ENCODE measurements at places on chromosomes 2 and 18. TPM values are rescaled to one million over a fixed set of nuclear protein-coding genes. Genes with fewer than 3 reads are reported as not detected.

DNA sequence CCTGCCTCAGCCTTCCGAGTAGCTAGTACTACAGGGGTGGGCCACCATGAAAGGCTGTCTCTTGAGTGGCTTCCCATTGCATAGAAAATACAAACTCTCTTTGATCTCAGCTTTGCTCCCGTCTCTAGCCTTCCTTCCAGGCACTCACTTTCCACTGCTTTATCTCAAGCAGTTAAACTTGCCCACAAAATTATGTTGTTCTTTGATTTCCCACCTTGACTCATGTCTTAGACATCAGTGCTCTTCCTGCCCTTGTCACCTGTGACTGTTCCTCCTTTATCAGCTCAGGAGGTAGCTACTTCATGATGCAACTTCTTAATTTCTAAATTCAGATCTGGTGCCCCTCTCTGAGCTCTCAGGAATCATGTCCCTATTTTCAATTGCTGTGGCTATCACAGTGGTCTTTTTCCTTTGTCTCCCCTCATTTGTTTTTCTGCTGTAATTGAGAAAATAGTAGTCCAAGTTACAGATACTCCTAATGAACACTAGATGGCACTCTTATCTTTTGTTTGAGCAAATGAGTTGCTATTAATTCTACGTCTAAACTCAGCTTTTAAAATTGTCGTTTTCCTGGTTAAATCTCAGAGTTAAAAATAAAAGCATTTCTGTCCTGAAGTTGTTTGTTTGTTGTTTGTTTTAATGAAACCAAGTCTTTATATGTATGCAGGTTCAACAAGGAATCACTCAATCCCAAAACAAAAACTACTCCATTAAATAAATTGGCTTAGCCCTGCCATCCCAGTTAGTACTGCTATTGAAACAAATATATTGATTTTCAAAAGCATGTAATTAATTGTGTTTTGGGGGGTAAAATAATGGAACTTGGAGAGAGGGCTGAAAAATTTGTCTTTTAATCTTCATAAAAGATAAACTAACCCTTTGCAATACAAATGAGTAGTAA is 46.9 kb upstream of the GREB1L start:
- no peak for DNase-seq

DNA sequence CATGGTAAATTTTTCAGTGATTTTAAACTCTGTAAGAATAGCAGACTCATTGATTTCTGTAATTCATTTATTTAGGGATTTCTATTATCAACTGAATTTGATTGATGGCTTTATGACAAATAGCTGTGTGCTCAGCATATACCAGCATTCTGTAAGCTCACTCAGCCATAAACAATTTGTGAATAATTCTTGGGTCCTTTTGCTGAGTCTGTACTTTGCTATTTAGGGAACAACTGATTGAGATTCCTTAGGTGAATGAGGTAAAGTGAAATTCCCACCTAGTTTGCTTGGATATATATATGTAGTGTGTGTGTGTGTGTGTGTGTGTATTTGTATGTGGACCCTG is 76.7 kb upstream of the CAVIN2 start:
- DNase-seq = no peak

DNA sequence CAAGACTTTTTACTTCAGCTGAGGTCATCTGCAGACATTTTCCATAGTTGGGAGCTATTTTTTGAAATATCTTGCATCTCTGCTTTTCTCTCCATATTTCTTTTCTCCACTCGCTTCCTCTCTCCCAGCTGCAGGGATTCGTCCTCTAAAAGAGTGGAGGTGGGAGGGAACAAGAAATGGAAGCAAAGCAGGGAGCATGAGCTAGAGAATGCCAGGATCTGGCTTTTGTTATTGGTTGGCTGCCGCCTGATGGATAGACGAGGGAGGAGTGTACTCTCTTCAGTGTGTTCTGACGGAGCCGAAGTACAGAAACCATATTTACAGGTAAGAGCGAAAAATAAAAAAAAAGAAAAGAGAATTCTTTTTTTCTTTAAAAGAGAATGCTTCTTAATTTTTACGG is at the start of gene CSRNP3:
CSRNP3 (plus strand) TSS at position 282 of the 400 bp plus-strand sequence. CDS start 125,368 bp downstream, outside the sequence.
- peak; percentile 80 for DNase-seq

DNA sequence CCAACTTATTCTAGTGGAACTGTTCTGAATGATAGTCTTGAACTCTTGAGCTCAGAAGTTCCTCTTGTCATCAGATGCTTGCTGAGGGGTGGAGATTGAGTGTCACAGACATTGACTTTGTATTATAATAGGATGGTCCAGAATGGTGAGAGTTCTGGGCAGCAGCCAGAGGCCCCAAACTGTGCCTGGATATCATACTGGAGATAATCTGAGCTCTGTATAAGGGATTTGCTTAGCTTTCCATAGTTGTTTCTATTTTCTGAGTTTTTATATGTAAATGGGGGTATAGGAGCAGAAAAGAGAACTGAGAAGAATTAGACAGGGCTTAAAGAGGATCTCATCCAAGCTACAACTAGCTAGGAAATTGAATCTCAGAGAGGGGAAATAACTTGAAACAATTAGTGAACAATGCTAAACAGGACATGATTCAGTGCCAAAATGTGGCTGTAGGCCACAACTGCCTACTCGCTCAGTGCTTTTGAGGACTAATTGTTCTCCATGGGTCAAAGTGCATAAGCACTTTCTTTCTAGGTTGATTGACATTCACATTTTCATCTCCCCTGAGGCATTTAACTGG is 10.1 kb upstream of the LCLAT1 start:
- no peak for DNase-seq

Gene FZD7
- polyA plus RNA-seq = 24.1 TPM

Gene C2orf78
- polyA plus RNA-seq = not detected

Gene L3MBTL4
- polyA plus RNA-seq = 4.0 TPM

Gene CERS6
- 43.8 TPM for polyA plus RNA-seq

Measured in large intestine (tissue), 12 donors.